ENCODE measurements at places on chromosomes 2 and 18.

- no peak for DNase-seq
Observed at GRCh38 chr2:119407430-119408220, 24.0 kb upstream of the TMEM37 start.

DNA sequence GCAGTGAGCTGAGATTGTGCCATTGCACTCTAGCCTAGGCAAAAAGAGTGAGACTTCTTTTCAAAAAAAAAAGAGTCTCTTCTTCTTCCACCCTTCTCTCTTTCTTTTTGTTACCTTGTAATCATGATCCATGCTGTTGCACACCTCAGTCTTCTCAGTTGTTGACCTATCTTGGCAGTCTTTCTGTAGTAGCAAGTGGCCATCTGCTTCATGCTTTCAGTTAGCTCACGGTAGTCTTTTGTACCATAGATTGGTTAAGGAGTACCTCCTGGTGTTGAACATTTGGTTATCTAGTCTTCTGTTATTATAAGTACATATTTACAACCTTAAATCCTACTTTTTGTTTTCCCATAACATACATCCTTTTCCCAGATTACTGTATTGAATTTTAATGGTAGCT is 3.1 kb downstream of the GORASP2 start:
- DNase-seq: no peak

DNA sequence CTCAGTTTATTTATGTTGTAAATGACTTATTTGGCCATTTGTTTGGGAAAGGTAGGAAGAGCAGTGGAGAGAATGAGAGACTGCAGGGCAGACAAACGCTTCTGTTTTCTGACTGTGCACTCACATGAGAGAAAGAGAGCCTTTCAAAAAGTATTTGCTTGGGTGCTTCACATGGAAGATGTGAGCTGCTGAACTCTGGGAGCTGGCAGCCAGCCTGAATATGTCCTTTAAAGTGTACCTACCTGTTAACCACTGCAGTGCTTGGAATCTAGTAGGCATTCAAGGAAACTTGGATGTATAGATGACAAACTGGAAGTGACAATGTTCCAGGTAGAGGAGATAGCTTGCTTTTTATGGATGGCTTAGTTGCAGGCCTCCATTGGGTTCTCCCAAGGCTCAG is 68.8 kb downstream of the PTPRM start:
- DNase-seq: no peak

GRCh38 chr2:121321476-121321875 is 36.5 kb upstream of the TFCP2L1 start:
- DNase-seq: no peak

- DNase-seq: no peak
Observed at GRCh38 chr2:75454241-75454620, 106.5 kb downstream of the EVA1A start.

GRCh38 chr2:178811901-178812300 is 4.7 kb upstream of the TTN start:
- DNase-seq: no peak

DNA sequence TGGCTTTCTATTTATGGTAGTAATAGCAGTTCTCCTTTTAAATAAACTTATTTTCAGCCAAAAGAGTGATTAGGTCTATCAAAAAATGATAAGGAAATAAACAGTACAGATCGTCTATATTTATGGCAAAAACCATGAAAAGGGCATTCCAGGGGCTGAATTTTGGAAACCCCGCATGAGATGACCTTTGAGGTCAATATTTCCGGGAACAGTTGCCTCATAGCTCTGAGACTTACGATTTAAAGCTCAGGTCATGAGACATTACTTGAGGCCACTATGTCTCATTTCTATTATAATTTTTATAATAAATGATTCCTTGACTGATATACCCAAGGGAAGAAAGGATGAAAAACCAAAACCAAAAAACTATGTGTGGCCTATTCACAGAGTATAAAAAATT is 101.1 kb downstream of the LDLRAD4 start:
- DNase-seq: no peak

DNA sequence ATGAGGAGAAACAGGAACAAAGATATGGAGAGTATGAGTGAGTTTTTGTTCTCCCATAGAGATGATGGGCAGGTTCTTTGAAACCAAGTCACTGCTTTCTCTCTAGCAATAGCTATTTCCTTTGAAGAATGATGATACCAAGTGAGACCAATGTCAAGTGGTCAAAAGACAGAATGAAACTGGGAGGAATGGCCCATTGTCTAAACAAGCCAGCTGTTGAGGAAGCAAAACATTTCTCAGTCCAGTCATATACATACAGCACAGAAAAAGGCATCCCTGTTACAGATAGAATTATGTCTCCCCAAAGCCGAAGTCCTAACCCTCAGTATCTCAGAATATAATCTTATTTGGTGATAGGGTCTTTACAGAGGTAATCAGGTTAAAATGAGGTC is 66.1 kb upstream of the EPC2 start:
- no peak for DNase-seq

DNA sequence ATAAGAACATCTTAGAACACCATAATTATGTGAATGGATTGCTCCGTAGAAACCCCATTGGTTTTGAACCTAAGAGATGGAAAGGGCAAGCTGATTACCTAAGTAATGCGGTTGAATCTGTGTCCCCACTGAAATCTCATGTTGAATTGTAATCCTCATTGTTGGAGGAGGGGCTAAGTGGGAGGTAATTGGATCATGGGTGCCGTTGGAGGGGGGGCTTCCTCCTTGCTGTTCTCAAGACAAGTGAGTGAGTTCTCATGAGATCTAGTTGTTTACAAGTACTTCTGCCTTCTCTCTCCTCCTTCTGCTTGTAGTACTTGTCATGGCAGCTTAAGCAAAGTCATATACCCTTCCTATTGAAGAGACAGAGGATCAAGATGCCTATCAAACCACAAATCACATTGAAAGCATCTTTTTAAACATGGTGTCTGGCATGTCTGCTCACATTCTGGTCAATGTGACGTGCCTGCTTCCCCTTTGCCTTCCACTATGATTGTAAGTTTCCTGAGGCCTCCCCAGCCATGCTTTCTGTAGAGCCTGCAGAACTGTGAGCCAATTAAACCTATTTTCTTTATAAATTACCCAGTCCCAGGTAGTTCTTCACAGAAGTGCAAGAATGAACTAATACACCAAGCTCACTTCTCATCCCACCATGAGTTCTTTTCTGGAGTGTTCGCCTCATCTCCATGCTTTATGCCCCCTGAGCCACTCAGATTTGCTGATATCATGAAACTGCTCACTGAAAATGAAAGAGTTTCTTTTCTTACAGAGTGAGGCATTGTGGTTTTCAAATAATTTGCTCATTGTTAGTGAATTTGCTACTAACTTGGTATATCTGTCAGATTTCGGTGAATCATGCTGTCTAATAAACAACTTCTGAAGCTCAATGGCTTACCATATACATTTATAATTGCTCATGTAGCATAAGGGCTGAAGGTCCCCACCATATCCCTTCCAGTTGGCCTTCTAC is 23.6 kb downstream of the KCNE4 start:
- no peak for DNase-seq

DNA sequence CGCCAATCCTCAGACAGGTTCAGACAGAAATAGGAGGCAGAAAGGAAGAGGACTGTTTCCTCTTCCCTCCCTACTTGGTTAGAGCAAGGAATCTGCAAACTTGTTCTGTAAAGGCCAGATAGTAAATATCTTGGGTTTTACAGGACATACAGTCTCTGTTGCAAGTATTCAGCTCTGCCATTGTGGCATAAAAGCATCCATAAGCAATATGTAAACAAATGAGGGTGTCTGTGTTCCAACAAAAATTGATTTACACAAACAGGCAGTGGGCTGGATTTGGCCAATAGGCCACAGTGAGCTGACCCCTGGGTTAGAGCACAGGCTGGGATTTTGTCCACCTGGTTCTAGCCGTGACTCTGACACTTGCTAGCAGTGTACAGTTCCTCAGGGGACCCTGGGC is 89.4 kb downstream of the NRP2 start:
- DNase-seq: no peak
